Cardiac septum (tissue), 1 donor: ENCODE measurements at places on chromosomes 1 and 21. TPM values are rescaled to one million over a fixed set of nuclear protein-coding genes. Genes with fewer than 3 reads are reported as not detected.
A peak's percentile ranks its signal among the peaks of the same experiment; 100 is the strongest.

The CD247 gene
- total RNA-seq: 0.57 TPM

DNA sequence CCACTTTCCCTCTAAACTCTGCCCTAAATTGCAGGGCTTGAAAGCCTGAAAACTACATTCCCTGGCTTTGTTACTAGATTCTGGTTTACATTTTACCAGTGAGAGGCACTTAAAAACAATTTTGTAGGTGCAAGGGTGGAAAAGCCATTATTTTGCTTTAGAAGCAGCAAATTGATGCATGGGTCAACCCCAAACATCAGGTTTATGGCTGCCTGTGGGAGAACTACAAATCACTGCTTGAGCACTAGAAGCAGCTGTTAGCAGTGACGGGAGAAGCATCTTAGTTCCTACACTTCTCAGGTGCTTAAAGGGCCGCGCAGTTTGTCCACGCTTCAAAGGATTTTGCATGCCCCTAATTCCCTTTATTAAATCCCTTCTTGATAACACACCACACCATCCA lies 417.2 kb downstream of the PCP4 start:
- DNase-seq: no peak

- DNase-seq: no peak
These were observed 108.2 kb upstream of the NRIP1 start for GRCh38 chr21:15172963-15173362.

- no peak for DNase-seq
These were observed 39.9 kb upstream of the INSL5 start for GRCh38 chr1:66840929-66841328.

GRCh38 chr1:55040083-55040932 lies 960 bp downstream of the PCSK9 start:
- no peak for DNase-seq

GRCh38 chr1:12368646-12369045 lies 138.8 kb downstream of the VPS13D start:
- no peak for DNase-seq

DNA sequence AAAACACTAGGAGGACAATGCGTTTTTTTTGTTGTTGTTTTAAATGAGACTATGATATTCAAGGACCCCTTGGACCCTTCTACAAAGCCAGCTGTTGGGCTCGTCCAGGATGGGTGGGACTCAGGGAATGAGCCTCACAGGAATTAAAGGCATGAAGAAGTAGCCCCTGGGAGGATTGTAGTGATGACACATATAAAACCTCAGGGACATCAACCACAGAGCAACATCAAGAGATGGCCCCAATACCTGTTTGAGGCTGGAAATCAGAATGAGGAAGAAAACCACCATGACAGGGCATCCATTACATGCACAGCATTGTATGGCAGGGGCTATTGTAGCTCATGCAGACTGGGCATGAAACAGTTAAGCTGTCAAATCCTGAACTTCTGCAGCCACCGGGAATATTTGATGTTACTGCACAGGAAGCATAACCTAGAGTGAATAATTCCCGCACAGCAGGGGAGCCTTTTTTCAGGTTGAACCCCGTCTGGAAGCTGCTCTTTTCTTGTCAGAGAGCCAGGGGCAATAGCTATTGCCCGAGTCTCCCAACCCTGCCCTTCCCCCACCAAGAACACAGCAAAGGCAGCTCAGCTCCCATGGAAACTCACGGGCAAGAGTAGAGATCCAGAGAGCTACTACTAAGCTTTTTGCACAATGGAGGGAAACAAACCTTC lies 140.2 kb upstream of the FGGY start:
- DNase-seq: no peak

DNA sequence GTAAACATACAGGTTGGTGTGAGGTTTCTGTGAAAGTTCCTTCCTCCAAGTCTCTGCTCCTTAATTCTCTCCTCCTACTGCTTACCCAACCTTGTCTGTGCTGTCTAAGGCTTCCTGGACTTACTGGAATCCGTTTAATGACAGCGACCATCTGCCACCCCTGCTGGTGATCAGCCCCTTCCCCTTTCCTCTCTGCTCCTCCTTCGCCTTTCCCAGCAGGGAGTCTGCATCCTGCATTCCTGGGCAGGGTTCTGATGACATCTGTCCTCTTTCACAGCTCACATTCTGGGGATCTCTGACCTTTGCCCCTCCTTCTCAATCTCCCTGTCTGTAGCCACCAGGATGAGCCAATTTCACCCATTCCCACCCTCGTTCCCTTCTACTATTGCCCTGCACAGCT lies 66.5 kb downstream of the KIRREL1 start:
- DNase-seq: no peak

DNA sequence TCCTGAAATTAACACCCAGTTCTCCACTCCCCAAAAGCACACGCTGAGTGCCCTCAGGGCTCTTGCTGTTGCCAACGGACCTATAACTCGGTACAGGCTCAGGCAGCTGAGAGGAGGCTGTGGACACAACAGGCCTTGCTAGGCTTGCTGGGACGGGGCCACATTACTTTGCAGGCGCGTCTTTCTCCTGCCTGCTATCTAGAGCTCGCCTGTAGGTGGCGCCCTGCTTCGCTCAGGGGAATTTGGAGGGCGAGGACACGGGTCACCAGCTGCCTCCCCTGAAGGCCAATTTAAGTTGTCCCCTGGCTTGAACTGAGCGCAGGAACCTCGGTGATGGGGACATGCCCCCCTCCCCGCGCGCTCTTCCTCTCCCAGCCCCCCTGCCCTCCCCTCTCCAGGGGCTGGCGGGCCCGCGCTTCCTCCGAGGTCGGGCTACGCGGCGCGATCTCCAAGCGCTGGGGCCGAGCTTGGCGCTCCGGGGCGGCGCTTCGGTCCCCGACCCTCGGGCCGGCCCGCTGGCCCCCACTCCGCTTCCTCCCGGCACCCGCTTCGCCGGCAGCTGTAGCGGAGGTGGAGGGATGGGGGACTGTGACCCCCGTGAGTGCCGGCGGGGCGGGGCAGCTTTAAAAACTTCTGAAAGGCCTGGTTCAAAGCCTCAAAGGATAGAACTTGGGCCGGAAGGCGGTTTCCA lies 32.4 kb upstream of the NFIA start:
- DNase-seq: peak; percentile 97
